ENCODE measurements at places on chromosomes 5 and 9.

GRCh38 chr5:43313854-43314457, 744 bp upstream of the HMGCS1 start:
- DNase-seq: no peak

DNA sequence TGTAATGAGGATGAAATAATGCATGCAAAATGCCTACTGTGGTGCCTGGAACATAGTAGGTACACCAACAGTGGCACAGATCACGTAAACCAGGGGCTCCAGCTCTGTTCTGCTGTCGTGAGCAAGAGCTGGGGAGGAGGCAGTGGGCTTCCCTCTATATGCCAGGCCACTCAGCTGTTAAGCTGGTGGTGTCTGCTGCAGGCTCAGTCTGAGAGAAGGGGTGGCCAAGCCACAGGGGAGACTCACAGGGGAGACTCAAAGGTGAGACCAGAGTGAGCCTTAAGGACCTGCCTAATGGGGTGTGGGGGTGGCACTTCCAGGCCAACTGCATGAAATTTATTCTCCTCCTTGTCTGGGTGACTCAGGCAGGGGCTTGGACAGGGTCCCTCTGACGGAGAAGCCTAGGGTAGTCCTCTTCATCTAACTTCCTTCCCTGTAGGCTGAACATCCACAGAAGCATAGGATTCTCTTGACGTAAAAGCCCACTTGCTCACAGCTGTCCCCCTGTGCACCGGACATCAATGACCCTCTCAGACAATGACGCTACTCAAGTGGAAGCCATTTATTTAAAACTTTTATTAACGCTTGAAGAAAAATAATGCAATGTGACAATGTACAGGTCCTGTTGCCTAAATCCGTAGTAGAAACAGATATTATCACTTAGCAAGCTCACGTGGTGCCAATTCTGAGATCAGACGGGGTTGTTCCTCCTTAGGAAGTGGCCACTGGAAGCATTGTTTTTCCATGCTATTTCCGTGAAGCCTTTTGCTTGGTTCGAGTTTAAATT, 13.9 kb downstream of the STC2 start:
- DNase-seq: no peak

DNA sequence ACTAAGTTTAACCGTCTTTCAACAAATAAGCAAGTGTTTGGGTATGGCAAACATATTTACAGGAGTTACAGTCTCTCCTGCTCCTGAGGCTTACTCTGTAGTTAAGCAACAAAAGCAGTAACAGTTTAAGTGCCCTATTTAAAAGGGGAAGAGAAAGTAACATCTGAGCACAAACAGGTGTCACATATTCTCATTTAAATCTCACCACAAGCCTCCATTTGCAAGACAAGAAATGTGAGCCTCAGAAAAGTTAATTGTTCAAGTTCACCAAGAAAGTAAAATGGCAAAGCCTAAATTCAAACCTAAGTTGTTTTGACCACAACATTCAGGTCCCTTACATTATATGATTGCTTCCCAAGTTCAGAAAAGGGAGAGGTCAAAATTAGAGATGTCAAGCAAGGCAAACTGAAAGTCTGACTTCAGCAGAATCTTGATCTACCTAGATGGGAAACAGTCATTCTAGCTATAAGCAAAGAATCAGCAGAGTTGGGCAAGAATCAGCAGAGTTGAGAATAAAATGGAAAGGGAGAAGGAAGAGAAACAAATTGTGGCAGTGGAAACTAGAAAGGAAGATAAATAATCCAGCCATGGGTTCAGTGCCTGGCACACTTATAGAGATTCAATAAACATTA, 93.4 kb downstream of the STRBP start:
- no peak for DNase-seq

GRCh38 chr5:72407541-72407940, 87.4 kb downstream of the PTCD2 start:
- DNase-seq: no peak

DNA sequence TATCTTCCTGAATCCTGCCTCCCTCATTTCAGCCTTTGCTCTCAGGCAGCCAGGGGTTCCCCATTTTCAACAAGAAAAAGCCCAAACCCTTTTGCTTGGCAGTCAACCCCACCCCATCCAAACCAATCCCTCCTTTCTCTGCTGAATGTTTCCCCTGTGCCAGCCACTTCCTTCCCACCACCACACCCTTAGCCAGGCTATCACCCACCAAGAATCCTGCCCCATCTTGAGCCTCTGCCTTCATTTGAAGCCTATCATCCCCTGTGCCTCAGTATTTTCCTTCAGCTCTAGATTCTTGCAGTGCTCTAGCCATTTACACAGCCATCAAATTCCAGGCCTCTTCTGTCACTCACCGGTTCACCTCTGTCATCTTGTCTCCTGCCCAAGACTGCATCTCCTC, 15.3 kb upstream of the FIBCD1 start:
- DNase-seq: no peak

Data from right lobe of liver (tissue), 6 donors.